ENCODE measurements at places on chromosomes 4 and X. TPM values are rescaled to one million over a fixed set of nuclear protein-coding genes. Genes with fewer than 3 reads are reported as not detected.

GRCh38 chr4:147689067-147689466, 5.1 kb upstream of the PRMT9 start:
- no peak for DNase-seq
- no peaks in the 10 kb centered on the region for H3K27me3 ChIP-seq
- H3K4me1 ChIP-seq = peaks cover 9% of the 10 kb centered on the region
- H3K4me3 ChIP-seq = no peak overlapping the region

DNA sequence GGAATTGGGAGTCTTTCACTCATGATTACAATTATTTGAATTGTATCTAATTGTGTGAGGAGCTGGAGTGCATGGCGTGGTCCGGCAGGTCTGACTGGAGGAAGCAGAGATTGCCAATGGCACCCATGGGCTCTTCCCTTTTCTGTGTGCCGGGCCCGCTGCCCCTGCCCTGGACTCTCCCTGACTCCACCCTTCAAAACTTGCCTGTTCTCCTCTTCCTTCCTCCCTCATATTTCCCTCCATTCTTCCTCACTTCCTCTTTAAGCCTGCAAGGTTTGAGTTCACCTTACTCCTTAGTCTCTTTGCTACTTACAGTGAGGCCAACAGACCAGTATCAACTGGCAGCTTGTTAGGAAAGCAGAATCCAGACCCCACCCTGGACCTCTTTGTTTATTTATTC, 6.5 kb upstream of the STBD1 start:
- H3K4me1 ChIP-seq = peaks cover 31% of the 10 kb centered on the region
- no peak overlapping the region for H3K4me3 ChIP-seq
- no peak for DNase-seq
- peaks cover 9% of the 10 kb centered on the region for H3K36me3 ChIP-seq
- no peaks in the 10 kb centered on the region for H3K27me3 ChIP-seq

DNA sequence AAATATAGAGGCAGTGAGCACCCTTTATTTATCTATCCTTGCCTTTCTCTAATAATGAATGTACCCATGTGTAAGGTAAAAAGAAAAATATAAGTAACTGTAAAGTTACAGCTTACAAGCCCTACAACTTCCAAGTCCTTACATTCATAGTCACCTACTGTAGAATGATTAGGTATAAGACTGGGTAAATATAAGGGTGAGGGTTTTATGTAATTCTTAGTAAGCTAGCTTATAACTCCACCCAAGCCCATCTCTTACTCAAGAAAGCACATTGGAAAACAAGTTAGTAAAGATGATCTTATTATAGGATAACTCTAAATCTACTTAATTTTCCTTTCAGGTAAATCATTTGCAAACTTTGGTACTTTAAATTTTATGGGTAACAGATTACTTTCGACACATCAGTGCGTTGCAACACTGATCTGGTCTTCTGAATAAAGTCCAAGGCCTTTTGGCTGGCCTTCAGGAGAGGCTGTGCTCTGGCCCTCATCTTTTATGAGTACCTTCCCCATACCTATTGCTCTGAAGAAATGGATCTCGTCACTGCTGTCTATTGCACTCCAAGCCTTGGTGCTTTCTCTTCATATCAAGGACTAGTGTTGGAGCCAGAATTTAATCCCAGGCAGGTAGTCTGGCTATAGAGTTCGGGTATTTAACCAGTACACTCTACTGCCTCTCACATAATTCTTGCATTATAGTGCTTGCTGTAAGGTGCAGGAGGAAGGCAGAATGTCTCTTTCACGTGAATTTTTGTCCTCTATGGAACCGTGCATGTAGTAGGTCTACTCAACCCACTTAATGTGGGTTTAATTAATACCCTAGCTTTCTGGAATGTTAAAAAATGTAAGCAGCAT, 443.6 kb upstream of the AR start:
- H3K27ac ChIP-seq = no peak overlapping the region
- H3K36me3 ChIP-seq = no peaks in the 10 kb centered on the region
- H3K4me1 ChIP-seq = no peaks in the 10 kb centered on the region
- H3K27me3 ChIP-seq = no peaks in the 10 kb centered on the region

GRCh38 chrX:153565996-153566580, 32.9 kb downstream of the CCNQ start:
- no peaks in the 10 kb centered on the region for H3K27me3 ChIP-seq
- H3K4me1 ChIP-seq = no peaks in the 10 kb centered on the region
- no peak for DNase-seq

The CCDC160 gene
- total RNA-seq = 1.6 TPM

The TMEM185A gene
- total RNA-seq = 30.2 TPM

The CXCR3 gene
- total RNA-seq = not detected

The DNAAF6 gene
- not detected for total RNA-seq

The KLHL13 gene
- total RNA-seq = 0.45 TPM

The PRRG3 gene
- total RNA-seq = not detected

The XAGE2 gene
- not detected for total RNA-seq

The SH3BGRL gene
- total RNA-seq = 152 TPM
